ENCODE measurements at places on chromosomes 6 and 20.

DNA sequence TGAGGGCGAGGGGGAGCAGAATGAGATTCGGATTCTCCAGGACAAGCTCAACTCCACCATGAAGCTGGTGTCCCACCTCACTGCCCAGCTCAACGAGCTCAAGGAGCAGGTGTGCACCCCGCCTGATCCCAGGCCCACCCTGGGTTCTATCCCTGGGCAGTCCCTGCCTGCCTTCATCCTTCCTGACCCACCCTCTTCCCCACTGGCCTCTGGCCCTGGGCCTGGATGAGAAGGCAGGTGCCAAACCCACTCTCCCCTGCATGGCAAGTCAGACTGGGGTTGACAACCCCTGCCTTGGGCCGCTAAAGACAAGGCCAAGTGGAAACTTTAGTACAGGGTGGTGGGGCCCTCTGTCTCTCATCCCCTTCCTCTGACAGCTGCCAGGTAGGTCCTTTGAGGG is 16.5 kb downstream of the UQCC2 start:
- no peak for DNase-seq

- no peak for DNase-seq
Observed at GRCh38 chr6:78552435-78552834, 314.9 kb upstream of the IRAK1BP1 start.

DNA sequence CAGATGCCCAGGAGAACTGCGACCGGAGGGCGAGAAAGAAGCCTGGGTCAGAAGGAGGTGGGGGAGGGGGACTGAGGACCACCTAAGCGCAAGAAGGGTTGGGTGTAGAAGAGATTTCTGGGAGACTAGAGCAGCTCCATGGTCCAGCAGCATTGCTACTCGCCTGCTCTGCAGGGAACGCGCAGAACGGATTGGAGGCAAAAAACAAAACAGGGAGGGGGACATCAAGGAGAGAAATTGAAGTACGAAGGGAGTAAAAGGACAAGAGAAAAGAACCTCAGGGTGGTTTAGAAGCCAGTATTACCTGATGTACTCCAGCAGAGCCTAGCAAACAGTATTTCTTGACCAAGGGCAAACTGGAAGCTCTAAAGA is 537 bp upstream of the GABBR1 start:
- DNase-seq, result no peak

- DNase-seq, result no peak
Observed at GRCh38 chr6:170174124-170174770, 116.6 kb downstream of the DLL1 start.

GRCh38 chr20:44145131-44145775 is 41.7 kb downstream of the JPH2 start:
- no peak for DNase-seq

All from T1000 (cell line).